ENCODE measurements at places on chromosomes 13 and 19.

DNA sequence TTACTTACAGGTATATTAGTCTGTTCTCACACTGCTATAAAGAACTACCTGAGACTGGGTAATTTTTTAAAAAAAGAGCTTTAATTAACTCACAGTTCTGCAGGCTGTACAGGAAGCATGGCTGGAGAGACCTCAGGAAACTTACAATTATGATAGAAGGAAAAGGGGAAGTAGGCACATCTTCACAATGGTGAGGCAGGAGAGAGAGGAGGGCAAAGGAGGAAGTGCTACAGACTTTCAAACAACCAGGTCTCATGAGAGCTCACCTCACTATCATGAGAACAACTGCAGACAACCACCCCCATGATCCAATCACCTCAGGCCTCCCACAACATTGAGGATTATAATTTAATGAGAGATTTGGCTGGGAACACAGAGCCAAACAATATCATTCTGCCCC is 511.7 kb downstream of the SLITRK6 start:
- no peak for DNase-seq

GRCh38 chr13:42847891-42848663 is 66.7 kb downstream of the FAM216B start:
- peak; percentile 49 for DNase-seq

GRCh38 chr19:16442386-16443276 is 29.1 kb downstream of the EPS15L1 start:
- no peak for DNase-seq

DNA sequence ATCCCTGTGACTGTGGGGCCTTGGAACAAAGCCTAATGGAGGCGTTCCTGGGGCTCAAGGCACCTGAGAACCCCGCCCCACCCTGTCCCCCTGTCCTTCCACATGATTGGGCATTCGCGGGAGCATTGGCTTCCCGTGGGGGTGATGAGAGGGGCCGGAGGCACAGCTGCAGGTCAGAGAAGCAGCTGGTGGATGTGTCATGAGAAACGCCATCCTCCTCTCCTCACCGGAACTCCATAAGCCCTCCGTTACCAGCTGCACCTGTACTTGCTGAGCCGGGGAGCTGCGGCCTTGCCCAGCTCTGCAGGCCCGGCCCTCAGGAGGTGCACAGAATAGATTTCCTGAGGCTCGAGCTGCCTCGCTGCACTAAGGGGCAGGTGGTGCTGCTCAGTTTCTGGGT is 42.0 kb downstream of the CAPN12 start:
- DNase-seq: no peak

DNA sequence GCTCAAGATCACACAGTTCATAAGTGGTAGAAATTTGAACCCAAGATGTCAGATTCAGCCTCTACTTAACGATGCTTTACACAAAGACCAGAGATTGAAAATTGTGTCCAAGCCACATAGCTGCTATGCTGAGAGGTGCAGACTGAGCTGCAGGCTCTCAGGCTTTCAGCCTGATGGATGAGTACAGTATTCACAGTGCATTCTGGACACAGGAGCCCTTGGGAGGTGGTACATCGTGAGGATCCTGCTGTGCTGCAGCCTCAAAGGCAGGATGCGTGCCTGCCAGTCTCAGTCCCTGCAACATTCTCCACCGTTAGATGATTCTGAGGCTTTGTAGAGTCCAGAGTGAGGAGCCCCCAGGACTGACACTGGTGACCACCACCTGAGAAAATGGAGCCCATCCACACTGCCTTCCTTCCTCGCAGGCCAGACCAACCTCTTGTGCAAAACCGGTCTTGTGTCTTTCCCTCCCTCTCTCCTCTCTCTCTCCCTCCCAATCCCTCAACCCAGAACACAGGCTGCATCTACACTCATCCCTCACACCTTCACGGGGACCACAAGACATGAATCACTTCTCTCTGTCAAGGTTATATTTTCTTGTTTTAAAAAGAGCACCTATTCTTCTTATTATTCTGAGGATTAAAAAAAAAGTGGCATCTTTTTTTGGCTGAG is 203.4 kb upstream of the ZNF507 start:
- no peak for DNase-seq

DNA sequence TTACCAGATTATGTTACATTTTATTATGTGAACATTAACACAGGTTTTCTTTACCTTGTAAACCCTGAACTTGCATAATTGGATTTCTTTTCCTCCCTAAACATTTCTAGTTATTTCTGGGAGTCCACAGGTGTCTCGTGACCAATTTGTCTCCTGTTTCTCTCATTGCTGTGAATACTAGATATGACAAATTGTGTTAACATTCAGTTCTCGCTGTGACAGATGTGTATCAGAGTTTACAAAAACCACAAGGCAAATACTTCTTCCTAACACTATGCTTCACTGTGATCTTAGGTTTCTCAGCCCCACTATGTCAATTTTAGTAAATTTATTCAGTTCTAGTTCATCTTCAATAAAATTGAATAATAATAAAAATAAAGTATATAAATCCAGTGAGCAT is 1554.9 kb downstream of the EFNB2 start:
- DNase-seq: no peak

GRCh38 chr19:42178791-42179674 is 38.4 kb downstream of the DEDD2 start:
- DNase-seq: no peak

- peak; percentile 42 for DNase-seq
Observed at GRCh38 chr13:23609874-23610576, 39.8 kb downstream of the TNFRSF19 start.

GRCh38 chr13:28819046-28819730 is 951 bp upstream of the MTUS2 start:
- DNase-seq: no peak

DNA sequence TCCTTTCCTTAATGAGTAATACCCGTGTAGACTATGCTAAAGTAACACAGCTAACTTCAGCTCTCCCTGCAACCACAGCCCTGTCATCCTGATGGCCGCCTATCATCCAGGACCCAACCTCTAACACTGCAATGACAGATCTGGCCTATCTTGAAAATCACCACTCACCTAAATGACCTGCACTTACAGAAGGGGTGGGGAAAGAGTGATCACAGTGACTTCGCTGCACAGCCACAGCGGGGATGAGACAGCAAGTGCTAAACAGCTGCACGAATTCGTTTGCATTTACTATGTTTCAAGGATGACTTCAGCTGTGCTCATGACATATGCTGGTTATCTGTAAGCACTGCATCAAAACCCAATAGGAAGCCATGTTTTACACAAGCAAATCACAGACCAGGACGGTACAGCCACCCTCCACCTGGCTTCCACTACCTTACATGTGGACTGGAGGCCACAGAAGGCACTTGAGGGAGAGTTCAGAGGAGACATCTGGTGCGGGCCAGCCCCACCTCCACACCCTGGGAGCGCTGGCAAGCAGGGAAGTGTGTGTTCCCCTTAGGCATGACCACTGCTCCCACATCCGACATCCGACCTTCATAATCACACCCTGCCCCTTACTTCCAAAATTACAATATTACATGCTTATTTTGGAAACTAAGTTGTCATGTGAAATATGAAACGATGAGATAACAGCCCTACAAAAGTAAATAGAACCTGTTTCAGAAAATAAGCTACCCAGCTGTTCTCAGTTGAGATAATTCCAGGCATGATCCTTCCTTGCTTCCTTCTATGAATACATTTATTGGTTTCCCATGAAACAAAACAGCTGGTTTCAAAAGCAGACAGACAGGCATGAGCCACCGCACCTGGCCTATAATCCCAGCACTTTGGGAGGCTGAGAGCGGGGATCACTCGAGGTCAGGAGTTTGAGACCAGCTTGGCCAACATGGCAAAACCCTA is 95.7 kb downstream of the STK24 start:
- DNase-seq: peak; percentile 54

Data from brain microvascular endothelial cell (primary cell).